Esophagus squamous epithelium (tissue), 5 donors: ENCODE measurements at places on chromosomes 7 and 10.
A peak's percentile ranks its signal among the peaks of the same experiment; 100 is the strongest.

GRCh38 chr10:58334817-58335305 lies at the start of gene UBE2D1:
Gene UBE2D1, plus strand, starts transcription at chr10:58335006. Its CDS starts 196 bp downstream, at chr10:58335202.
- peak; percentile 47 for DNase-seq

GRCh38 chr10:48802611-48803071 lies 118.0 kb downstream of the WDFY4 start:
- DNase-seq, result no peak

- DNase-seq, result no peak
Measured at GRCh38 chr10:48457949-48458661, 146.8 kb downstream of the ARHGAP22 start.

GRCh38 chr7:37901236-37901827 lies 15.3 kb downstream of the SFRP4 start:
- DNase-seq, result no peak

DNA sequence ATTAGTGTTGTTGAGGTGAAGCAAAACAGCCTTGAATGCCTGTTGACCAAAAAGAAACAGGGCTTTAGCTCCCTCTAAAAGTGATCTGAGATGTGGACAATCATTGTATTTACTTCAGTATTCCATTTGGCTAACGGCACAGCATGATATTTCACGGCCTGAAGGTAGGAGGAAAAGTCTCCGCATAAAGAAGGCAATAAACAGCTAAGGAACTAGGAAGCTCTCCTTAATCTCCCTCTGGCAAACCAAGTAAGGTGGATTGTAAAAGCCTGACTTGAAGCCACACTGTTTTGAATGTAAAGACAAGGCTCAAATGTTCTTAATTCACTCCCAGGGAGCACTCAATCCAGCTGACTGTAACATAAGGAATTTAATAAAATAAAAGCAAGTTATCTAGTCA lies 160.0 kb upstream of the ZNF804B start:
- DNase-seq, result no peak

- no peak for DNase-seq
Measured at GRCh38 chr10:69692267-69692666, 62.2 kb downstream of the FAM241B start.

- DNase-seq, result no peak
Measured at GRCh38 chr7:84204655-84205054, 10.1 kb upstream of the SEMA3A start.

DNA sequence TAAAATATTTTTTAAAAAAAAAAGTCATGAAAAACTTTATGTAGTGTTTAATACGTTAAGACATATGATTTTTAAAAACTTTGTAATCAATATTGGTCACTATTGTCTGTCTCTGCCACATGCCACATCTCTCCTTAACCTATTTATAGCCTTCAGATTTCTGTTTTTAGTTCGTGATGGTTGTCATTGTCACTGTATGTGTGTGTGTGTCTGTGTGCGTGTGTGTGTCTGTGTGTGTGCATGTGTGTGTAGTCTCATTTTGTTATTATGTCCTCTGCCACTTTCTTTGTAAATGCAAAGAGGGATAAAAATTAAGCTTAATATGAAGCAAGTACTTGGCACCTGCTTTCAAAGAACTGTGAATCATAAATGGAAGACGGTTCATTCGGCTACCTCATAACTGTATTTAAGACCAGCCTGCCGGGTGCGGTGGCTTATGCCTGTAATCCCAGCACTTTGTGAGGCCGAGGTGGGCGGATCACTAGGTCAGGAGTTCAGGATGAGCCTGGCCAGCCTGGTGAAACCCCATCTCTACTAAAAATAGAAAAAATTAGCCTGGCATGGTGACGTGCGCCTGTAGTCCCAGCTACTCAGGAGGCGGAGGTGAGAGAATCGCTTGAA lies 354.0 kb downstream of the ARL4A start:
- DNase-seq, result no peak

DNA sequence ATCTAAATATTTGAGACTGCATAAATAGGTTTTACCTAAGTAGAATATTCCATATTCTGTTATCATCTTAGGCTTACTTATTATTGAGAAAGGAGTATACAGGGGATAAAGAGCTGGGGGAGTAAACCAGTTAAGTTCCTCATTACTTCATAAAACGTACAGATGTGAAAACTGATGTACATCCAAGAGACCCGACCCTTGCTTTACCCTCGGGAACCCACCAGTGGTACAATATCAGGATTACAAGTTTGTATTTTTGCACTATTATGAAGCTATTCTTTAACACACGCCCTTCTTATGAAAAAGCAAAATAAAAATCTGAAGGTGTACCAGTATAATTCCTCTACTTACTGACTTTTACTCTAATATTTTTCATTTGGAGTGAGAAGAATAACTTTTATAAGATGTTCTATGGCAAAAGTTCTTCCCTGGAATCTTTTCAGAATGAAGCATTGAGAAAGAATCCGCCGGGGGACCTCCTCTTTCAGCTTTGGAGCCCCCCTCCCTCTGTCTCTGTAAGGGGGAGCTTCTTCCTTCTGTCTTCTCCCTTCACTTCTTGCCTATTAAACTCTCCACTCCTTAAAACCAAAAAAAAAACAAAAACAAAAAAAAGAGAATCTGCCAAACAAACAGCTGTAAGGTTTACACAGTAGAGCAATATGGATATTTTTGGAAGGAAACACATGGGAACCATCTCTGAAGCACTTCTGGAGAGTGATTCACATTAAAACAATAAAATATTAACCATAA lies 550.0 kb downstream of the TNS3 start:
- DNase-seq, result no peak

GRCh38 chr10:118698421-118698820 lies 56.3 kb downstream of the CACUL1 start:
- DNase-seq, result no peak

DNA sequence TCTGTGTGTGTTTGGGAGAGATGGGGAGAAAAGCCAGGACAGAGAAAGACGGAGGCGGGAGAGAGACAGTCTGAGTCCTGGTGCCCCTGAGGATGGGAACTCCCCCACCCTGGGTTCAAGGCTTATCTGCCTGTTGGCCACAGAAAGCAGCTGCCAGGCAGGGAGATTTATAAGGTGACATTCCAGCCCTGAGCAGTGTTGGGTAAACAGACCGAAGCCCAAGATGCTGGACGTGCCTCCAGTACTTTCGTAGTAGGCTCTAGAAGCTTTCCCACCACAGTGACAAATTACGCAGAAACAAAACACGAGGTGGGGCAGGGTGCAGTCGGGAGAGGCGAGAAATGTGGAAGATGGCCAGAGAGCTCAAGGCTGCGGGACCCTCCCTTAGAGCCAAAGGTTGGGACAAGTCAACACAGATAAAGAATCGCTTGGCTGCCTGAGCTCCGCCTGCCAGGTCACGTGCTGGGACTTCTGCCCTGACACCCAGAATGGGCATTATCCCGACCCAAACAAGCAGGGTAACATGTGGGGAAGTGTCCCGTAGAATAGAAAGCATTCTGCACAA lies 41.1 kb downstream of the CCDC3 start:
- DNase-seq, result no peak

DNA sequence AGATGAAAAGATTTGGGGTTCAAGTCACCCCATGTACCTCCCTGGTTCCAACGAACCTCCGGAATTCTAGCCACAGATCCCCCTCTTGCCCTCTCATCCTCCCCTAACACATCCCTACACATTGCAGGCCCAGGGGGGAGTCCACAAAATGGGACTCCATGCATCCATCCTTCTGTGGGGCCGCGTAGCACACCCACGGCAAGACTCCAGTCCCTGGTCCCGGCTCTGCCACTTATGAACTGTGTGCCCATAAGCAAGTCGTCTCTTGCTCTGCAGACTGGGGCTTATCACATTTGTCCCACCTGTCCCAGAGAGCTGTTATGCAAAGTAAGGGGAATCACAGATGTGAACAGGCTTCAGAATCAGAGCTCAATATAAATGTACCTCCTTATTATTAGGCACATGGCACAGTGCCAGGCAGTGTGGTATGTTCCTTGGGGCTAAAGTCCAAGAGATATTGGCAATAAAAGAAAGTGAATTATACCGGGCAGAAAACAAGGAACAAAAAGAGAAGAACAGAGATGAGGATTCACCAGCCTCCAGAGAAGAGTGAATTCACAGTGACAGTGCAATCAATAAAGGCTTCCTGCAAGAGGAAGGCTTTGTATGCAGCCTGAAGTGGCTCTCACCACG lies 73.9 kb downstream of the KCNMA1 start:
- DNase-seq, result no peak

- no peak for DNase-seq
Measured at GRCh38 chr10:101776161-101776817, 375 bp upstream of the FGF8 start.

GRCh38 chr7:34190299-34190698 lies 285.0 kb downstream of the BMPER start:
- DNase-seq, result no peak

- no peak for DNase-seq
Measured at GRCh38 chr10:83190614-83191013, 948.7 kb upstream of the GHITM start.

DNA sequence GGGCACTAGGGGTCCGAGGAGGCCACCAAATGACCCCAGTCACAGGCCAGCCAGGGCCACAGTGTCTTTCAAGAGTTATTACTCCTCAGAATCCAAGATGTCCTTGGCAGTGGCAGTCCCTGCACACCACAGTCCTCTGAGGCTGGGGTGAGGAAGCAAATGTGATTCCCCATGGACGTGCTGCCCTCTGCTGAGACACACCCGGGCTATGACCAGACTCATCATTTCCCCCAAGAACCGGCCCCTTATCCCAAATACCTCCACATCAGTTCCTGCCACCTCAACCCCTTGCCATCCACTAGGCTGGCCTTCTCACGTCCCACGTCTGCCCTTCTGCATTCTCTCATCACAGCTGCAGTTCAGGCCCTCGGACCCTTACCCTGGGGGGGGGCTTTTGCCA lies 5.0 kb downstream of the PRKAG2 start:
- DNase-seq, result no peak

DNA sequence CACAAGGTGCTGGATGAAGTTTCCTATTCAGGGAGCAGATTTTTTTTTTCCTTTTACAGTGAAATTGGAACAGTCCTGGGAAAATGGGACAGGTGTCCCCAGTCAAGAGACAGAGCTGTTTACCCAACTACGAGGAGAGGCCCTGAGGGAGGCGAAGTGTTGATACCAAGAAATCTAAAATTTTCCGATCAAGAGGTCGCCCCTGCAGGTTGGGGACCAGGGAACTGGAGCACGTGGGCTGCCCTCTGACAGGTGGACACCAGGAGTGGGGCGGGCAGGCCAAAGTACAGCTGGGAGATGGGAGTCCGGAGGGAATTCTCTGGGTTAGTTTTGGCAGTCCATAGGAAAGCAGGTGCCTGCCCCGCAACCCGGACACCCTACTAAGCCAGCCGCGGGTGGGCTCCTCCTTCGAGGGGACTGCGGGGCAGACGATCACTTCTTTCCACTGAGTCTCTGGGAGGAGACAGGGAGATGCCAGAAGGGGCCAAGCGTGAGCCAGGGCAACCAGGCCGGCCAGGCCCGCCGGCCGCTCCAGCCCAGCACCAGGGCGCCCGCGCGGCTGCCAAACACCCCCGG lies 965 bp upstream of the CAMK1D start:
- no peak for DNase-seq

- DNase-seq, result no peak
Measured at GRCh38 chr10:13000431-13000830, 1.1 kb downstream of the CCDC3 start.

DNA sequence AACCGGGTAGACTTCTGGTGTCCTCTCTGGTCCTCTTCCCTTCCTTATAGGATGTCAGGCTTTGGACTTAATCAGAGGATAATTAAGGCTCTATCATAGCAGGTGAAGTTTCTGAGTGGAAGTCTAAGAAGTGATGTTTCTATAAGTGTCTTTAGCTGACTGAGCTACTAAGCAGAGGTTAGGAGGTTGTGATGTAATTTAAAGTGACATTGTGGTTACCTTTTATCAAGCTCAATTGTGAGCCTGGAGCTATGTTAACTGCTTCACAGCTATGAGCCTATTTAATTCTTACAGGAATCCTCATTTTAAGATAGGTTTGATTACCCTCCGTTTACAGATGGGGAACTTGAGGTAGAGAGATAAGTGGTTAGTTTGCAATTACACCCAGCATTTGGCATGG lies 365.1 kb downstream of the AUTS2 start:
- DNase-seq, result no peak

- DNase-seq, result no peak
Measured at GRCh38 chr10:116110736-116111135, 162.3 kb downstream of the GFRA1 start.

GRCh38 chr7:155846936-155847335 lies 34.7 kb upstream of the SHH start:
- no peak for DNase-seq

- no peak for DNase-seq
Measured at GRCh38 chr10:107516349-107516748, 351.8 kb upstream of the SORCS1 start.

DNA sequence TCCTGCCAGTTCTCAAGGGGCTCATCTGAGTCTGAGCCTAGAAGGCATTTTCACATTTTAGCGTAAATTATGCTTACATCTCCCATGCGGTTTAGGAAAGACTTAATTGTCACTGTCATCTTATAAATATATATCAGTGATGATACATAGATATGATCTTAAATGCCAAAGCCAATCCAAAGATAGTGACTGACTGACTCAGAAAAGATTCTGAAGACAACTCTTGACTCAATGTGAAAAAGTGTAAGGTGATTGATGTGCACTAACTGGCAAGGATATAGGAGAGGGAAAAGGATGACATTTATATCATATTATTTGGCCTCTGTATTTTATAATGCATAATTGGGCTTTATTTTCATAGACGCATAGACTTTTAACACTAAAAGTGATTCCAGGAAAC lies 84.9 kb upstream of the LRRN3 start:
- DNase-seq, result no peak

GRCh38 chr7:155456738-155457543 lies 988 bp upstream of the EN2 start:
- DNase-seq, result no peak
